ENCODE measurements at places on chromosomes 5 and 9.
A peak's percentile ranks its signal among the peaks of the same experiment; 100 is the strongest.

DNA sequence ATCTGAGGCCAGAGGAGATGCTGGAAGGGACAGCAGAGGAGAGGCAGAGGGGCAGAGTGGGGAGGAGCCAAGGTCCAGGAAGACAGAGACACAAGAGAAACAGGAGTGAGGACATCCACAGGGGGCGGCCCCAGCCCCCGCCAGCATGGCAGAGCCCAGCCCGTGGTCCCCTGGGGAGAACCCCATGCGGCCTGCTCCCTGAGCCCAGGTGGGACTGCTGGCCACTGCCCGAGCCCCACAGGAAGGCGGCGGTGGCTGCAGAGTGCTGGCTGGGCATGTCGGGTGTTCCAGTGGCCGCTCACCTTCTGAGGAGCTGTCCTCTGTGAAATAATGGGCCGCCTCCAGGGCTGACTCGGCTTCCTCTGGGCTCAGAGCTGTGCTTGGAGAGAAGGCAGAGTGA is 8.9 kb upstream of the MRNIP start:
- DNase-seq: no peak

GRCh38 chr9:82091610-82092009 is 103.0 kb downstream of the SPATA31D1 start:
- DNase-seq: no peak

- DNase-seq: peak; percentile 92
Measured at GRCh38 chr5:143495821-143496275, 92.4 kb upstream of the NR3C1 start.

DNA sequence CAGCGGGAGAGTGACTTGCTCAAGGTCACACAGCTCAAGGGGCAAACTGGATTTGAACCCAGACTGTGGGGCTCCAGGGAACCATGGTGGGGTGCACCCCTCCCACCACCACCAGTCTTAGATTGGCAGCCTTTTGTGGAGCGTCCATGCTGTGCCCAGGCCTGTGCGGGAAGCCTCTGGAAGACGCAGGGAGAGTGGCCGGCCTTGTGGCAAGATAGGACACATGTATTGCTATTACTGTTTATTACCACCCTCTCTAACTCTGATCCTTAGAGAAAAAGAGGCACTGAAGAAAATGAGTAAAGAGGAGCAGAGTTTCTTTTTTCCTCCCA is 25.4 kb upstream of the SH3PXD2B start:
- no peak for DNase-seq

GRCh38 chr5:11126844-11127243 is 365.8 kb upstream of the DAP start:
- DNase-seq: no peak

DNA sequence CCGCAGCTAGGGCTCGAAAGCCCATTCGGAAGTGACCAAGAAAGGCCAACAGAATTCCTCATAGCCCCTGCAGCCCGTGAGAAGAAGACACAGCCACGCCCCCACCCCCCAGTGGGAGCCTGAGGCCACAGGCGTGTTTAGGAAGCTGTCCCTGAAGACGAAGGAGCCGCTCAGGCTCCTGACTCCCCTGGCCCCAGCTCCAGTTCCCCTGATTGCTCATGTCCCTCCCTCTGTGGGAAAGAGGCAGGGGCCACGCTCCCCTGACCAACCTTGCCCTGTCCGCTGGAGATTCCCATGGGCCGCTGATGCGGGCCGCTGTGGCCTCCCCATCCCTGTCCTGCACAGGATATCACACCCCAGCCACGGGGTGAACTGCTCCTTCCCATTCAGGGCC is 13.6 kb downstream of the ROPN1L start:
- DNase-seq: no peak

GRCh38 chr5:77086689-77087483 is at the start of gene ZBED3:
ZBED3 (minus strand) TSS chr5:77087285; CDS start chr5:77077878, 9,407 bp downstream.
- peak; percentile 41 for DNase-seq

DNA sequence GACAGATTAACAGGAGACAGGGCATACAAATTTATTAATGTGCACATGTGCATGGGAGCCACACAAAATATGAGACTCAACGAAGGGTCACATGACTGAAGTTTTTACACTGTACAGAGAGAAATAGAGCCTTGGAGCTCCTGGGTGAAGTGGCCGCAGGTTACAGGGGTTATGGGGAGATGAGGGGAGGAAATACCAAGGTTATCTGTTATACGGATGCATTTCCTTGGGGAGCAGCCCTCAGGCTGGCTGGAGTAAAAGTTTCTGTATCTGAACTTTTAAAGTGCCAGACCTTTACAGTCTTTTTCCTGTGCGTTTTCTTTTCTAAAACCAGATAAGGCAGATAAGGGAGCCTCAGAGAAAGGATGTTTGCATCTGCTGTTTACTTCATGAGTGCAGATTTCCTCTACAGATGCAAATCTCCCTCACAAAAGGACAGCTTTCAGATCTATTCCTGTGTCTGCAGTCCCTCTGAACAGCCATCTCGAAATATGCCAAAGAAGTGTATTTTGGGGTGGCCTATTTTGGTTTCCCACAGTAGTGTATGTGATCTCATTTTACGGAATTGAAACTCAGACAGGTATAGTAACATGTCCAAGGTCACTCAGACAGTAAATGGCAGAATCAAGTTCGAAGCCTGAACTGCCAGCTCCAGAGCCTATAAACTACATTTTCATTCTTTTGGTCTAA is 139.3 kb upstream of the FBXL17 start:
- no peak for DNase-seq

DNA sequence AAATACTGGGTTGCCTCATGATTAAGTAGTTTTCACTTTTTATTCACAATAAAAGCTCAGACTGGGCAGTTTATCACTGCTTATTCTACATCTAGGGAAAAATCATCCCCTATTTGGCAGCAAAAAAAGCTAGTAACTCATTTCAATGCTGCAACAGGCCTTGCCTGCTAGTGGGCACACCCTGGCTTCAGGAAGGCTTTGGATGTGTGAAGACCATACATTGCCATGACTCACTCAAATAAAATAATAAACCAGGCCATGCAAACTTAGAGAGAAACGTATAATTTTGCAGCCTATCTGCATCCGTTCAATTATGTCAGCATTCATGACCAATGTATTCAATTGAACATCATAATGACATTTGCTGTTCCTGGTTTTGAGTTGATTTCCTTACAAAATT is 402.9 kb downstream of the PIK3R1 start:
- DNase-seq: no peak

GRCh38 chr9:38036359-38037084 is 32.5 kb downstream of the SHB start:
- DNase-seq: peak; percentile 60

DNA sequence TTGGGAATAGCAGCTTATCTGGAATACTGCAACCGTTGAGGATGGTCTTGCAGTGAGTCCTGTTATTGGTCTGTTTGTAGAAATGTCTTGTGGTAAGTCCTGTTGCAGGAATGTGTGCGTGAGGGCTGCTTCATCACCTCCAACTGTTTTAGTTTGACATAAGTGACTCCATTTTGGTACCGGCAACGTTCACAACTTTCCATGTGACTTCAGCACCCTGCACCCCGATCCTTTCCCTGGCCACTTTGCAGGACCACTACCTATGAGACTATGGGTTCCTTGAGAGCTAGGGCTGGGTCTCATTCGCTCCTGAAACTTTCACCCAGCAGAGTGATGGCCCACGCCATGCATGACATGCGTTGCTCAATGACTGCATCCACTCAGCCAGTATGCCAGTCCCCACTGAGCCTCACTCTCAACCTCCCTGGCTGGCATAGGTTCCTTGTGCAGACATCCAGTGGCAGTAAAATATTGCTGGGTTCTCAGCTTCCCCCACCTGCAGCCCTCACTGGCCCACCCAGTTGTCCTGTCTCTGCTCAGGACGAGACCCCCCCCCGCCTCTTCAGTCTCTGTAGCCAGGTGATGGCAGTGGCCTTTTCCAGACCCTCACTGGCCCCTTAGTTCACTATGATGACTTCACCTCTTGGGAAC is 8.0 kb downstream of the SURF6 start:
- no peak for DNase-seq

DNA sequence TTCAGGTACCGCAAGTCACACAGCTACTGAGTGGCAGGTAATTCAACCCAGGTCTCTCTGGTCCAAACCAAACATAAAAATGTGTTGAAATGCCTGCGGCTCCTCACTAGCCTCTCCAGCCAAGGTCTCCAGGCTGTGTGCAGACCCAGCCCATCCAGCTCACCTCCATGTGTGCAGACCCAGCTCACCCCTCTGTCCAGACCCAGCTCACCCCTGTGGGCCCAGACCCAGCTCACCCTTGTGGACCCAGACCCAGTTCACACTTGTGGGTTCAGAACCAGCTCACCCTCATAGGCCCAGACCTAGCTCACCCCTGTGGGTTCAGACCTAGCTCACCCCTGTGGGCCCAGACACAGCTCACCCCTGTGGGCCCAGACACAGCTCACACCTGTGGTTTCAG is 188.0 kb upstream of the ADCY2 start:
- no peak for DNase-seq

DNA sequence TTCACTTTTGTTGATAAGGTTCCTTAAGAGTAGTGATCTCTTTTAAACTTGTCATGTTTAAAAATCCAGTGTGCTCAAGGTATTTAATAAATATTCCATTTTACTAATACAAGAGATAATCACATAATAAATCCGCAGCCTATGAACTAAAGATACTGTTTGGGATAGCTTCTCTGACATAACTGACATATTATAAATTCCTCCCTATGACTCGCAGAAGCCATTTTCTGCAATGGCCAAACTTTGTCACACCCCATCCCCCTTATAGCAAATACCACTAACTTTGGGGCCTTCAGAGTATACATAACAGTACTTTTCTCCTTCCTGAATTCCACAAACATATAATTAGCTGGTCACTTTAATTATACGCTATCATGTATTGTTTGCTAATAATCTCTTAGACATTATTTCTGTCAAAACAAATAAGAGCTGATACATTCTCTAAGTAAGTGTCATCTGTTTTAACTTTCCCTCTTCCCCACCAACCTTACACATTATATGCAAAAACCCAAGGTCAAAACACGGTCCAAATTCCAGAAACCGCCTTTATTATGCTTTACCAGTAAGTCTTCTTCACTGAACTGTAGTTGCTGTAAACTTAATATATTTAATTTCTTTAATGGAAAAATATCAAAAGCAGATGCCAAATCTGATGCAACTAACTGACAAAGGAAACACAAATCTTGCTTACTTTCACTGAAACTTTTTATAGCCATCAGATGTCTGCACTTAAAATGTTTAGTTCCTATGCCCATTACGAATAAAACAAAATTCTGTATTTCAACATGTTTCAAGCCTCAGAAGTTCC is 971 bp downstream of the TMEM267 start:
- DNase-seq: no peak

GRCh38 chr9:107594908-107595530 is 105.5 kb upstream of the KLF4 start:
- DNase-seq: no peak

- DNase-seq: no peak
Measured at GRCh38 chr9:28190981-28191380, 617.7 kb upstream of the C9orf72 start.

DNA sequence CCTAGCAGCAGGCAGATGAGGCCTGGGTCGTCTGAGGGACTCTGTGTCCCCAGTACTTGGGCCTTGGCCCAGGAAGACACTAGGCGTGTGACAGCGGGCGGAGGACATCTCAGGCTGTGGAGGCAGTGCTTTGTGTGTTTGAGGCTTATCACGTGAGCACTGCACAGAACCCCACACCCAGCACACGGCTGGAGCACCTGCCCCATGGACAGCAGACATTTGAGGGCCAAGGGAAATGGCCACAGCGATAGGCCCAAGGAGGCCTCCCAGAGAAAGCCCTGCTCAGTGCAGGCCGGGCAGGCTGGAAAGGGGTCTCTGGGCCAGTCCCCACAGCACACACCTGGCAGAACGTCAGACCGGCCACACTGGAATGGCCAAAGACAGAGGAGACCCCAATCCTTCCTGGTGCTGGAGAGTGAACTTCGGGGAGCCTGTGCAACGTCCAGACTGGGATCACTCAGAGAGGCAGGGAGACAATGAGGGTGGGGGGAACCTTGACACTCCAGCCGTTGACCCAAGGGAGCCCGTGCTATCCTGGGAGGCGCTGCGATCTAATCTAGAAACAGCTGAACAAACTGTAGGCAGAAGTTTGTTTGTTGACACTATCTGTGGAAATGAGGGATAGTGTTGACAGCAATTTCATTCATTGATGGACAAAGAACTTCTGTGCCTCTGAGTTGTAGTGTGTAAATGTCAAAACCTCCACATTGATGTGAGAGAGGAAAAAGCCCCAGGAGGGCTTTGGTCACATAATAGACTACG is 19.6 kb upstream of the FLT4 start:
- no peak for DNase-seq

- DNase-seq: no peak
Measured at GRCh38 chr9:94665613-94666012, 26.3 kb upstream of the FBP1 start.

- no peak for DNase-seq
Measured at GRCh38 chr5:172064766-172065165, 58.3 kb upstream of the FBXW11 start.

GRCh38 chr5:6744841-6745705 is 31.8 kb downstream of the TENT4A start:
- no peak for DNase-seq

GRCh38 chr9:95038666-95039065 is 278.8 kb downstream of the FANCC start:
- no peak for DNase-seq

- DNase-seq: peak; percentile 28
Measured at GRCh38 chr5:150353032-150353675, 4.3 kb upstream of the TCOF1 start.

DNA sequence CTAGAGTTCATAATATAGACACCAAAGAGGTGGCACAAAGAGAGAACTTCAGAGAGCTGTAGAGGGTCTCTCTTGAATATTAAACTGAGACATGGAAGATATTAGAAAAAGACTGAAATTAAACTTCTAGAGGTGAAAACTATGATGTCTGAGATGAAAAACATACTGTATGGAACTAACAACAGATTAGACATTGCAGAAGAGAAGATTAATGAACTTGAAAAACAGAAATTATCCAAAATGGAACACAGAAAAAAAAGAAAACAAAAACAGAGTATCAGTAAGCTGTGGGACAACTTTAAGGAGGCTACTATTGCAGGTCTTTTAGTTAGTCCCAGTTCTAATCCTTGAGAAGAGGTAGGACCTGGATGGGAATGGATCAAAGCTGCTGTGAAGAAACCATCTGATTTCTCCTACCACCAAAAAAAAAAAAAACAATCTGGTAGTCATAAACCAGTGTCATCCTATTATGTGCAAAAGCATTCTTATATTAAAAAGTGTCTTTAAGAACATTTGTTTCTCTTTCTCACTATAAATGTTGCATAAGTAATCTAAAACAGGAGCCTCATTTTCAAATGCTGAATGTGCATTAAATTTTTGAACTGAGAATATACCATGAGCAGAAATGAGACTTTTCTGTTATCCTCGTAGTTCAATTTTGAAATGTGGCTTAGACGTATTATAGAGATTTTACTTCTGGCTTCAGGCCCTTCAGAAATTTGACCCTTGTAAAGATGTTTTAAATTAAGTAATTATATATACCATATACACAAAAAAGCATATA is 96.2 kb downstream of the ERMP1 start:
- no peak for DNase-seq

- no peak for DNase-seq
Measured at GRCh38 chr9:114386361-114386885, 1.4 kb downstream of the AKNA start.

GRCh38 chr5:173180331-173180730 is 36.0 kb downstream of the BNIP1 start:
- DNase-seq: no peak

Measured in suppressor macrophage treated with lipopolysaccharide for 4 hours (primary cell).